ENCODE measurements at places on chromosomes 2 and 18. TPM values are rescaled to one million over a fixed set of nuclear protein-coding genes. Genes with fewer than 3 reads are reported as not detected.

KIAA2012 gene
- total RNA-seq = not detected

VSNL1 gene
- total RNA-seq = not detected

RAPGEF4 gene
- 1.6 TPM for total RNA-seq

SLC5A7 gene
- total RNA-seq = not detected

BAZ2B gene
- total RNA-seq = 52.3 TPM

ALK gene
- total RNA-seq = not detected

SEH1L gene
- total RNA-seq = 29.9 TPM

KDM3A gene
- total RNA-seq = 20.7 TPM

AKAIN1 gene
- total RNA-seq = not detected

SNORC gene
- total RNA-seq = 0.12 TPM

MIB1 gene
- total RNA-seq = 21.3 TPM

CRYGD gene
- not detected for total RNA-seq

DLX1 gene
- total RNA-seq = not detected

OR6B2 gene
- not detected for total RNA-seq

CNTNAP5 gene
- total RNA-seq = not detected

SLC23A3 gene
- total RNA-seq = not detected

- no peak for DNase-seq
Observed at GRCh38 chr2:137987011-137987410, 22.7 kb downstream of the HNMT start.

DNA sequence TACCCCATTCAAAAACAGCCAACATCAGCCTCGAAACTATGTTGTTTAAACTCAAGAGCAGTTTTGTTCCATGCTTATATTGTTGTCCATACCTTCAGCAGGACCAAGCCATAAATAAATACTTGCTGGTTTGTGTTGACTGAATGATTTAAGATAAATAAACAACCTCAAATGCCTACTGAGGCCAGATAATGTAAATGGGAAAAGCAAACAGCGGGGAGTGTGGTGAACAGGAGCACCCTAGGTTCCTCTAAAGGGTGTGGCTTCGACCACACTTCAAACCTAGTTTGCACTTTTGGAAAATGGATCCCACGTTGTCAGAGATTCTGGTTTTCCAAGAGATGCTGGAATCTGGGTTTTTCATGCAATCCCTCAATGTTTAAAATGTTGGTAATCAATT is 1.7 kb upstream of the PMAIP1 start:
- no peak for DNase-seq

DNA sequence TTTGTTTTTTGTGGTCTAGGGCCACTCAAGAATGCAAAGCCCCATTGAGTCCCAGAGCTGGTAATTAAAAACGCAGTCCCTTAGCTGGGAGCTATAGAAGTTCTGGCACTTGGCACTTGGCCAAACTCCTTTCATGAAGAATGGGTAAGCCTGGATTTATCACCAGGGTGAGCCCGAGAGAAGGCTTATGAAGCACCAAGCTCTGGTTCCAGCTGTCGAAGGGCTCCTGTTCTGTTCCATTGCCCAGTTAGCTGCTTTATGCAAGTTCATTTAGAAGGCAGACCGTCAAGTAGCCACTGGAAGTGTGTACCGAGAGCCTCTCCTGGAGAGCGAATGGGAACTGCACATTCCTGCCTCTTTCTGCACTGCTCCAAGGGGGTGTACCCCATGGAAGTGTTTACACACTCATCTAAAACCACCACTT is 14.2 kb downstream of the ECEL1 start:
- DNase-seq = peak; percentile 10

- no peak for DNase-seq
Observed at GRCh38 chr18:49682173-49682802, 120.4 kb downstream of the LIPG start.

DNA sequence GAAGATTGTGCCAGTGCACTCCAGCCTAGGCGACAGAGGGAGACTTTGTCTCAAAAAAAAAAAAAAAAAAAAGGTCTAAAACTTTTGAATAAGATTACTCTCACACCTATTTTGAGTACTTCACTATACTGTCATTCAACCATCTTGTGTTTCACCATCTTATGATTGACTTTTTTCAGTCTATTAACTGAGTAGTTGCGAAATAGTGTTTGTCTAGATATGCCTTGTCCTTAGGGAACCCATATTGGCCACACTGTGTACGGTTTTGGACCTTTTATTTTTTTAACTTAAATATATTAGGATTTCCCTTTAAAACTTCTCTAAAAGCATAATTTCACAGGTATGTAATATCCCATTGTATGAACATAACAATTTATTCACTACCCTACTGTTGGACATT is 72.3 kb downstream of the ALMS1 start:
- no peak for DNase-seq

DNA sequence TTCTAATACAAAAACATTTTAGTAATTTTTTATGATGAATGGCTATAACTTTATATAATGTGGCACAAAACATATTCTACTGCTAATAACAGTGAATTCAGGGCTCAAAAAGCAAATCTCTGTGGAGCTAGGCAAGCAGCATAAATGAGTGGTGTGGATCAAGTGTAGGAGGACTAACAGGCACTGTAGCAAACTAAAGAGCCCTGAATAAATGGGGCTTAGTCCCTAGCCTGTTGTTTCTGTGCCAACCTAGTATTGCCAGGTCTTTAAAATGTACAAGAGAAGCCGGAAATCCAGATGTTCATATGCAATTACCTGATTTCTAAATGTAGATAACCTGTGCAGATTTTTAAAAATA is 18.5 kb downstream of the REL start:
- no peak for DNase-seq

DNA sequence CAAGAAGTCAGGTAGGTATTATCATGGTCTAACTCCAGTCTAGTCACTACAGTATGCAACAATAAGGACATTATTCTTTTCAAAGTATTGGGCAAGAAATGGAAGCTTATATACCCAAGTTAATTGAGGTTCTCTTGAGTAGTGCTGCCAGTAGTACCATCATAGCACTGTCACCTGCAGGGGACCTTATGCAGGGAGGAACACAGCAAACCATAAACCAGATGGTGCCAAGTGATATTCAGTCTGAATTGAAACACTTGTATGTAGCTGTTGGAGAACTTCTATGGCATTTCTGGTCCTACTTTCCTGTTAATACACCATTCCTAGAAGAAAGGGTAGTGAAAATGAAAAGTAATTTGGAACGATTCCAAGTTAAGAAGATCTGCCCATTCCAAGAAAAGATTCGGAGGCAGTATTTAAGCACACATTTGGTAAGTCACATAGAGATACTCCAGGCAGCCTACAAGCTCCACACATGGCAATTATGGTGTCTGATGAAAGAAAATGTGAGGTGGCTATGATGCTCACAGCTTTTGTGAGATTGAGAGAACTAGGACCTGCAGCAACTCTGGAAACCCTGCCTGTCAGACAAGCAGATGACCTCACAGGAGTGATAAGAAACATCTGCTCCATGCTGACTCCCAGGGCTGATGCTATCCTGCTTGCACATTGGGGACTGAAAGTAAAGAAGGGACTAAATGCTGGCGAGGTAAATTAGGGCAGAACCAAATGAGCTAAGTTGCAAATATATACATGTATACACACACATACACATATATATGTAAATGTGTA is 174.7 kb downstream of the MC4R start:
- DNase-seq = no peak

GRCh38 chr2:3110994-3111666 is 266.5 kb downstream of the EIPR1 start:
- no peak for DNase-seq

- DNase-seq = no peak
Observed at GRCh38 chr2:204289066-204289465, 256.2 kb upstream of the PARD3B start.

DNA sequence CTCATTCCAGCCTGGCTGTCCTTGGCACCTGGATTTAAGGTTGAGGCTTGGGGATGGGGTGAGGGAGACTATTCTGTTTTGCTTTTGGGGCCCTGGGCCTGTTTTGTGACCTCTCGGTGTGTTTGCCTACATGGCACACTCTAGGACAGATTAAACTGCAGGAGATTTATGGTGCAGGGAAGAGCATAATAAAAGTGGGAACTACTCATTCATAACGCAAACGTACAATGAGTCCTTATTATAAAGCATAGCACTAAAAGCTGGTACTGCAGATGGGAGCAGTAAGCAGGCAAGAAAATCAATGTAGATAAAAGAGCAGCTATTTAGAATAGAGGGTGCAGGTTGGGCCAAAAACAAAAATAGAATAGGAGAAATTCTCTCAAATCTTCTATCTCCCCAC is 238.4 kb downstream of the ACTR3 start:
- no peak for DNase-seq

GRCh38 chr2:165058476-165059265 is 103.3 kb upstream of the SLC38A11 start:
- no peak for DNase-seq

GRCh38 chr2:119544075-119544938 is at the start of gene CFAP221:
Gene CFAP221, plus strand, starts transcription at chr2:119544449. Its CDS starts 1,683 bp downstream, at chr2:119546132.
- peak; percentile 23 for DNase-seq

GRCh38 chr2:44453259-44453658 is 91.5 kb downstream of the CAMKMT start:
- no peak for DNase-seq

DNA sequence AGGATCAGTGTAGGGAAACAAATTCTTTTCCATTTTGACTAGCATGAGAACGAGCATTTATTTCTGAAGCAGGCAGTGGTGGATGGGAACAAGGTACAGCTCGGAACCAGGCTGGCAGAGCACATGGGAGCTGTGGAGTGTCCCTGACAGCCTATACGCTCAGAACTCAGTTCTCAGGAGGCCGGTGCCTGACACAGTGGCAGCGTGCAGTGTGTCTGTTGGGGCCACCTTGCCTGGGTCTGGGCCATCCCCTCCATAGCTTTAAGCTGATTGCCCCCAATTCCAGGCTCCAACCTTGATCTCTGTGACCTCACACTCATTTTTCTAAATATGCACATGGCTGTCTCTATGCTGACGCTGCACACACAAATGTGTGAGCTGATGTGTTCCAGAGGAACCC is 54.5 kb upstream of the ATG16L1 start:
- DNase-seq = no peak

DNA sequence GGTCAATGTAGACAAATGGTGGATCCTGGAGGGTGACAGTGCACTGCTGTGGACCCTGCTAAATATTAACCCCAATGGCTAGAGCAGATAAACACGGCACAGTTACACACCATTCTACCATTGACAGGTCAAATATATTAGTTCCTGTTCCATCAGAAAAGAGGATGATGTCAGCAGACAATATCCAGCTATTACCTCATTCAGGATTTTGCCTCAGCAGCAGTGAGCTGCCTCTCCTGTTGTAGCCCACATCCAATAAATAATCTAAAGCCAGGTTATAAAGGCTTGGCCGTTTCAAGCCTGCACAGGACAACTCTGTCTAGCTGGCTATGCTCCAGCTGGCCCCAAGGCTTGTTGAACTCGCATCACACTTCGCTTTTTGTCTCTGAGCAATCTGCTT is 31.6 kb upstream of the NETO1 start:
- DNase-seq = no peak

DNA sequence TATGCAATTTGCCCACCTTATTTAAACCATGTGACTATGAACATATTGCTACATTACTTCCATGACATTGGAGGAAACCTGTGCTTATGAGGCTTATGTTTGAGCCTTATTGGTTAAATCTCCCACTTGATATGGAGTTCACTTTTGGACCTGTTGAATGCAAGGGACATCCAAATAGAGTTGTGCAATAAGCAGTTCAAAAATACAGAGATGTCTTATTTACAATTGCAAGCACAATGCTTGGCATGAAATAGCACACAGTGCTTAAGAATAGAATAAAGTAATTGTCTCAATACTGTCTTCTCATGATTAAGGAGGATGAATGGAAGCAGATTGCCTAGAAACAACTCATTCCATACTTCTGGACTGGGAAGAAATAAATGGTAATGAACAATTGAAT is 793.5 kb downstream of the METTL4 start:
- no peak for DNase-seq

DNA sequence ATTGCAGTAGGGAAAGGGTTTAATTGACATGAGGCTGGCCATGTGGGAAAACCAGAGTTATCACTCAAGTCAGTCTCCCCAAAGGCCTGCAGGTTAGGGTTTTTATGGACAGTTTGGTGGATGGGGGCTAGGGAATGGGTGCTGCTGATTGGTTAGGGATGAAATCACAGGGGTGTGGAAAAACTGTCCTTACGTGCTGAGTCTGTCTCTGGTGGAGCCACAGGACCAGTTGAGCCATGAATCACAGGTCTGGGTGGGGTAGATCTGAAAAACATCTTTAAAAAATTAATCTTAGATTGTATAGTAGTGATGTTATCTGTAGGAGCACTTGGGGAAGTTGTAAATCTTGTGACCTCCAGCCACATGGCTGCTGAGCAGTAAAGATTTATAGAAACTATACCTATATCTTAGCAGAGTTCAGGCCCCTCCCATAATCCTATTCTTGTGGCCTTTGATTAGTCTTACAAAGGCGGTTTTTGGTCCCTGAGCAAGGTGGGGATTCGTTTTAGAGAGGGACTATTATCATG is 139.6 kb downstream of the COMMD1 start:
- no peak for DNase-seq

- DNase-seq = no peak
Observed at GRCh38 chr2:169095621-169096105, 26.3 kb downstream of the DHRS9 start.

GRCh38 chr2:54578648-54579045 is 122.5 kb downstream of the SPTBN1 start:
- DNase-seq = no peak

- no peak for DNase-seq
Observed at GRCh38 chr2:40405465-40405864, 46.4 kb downstream of the SLC8A1 start.

DNA sequence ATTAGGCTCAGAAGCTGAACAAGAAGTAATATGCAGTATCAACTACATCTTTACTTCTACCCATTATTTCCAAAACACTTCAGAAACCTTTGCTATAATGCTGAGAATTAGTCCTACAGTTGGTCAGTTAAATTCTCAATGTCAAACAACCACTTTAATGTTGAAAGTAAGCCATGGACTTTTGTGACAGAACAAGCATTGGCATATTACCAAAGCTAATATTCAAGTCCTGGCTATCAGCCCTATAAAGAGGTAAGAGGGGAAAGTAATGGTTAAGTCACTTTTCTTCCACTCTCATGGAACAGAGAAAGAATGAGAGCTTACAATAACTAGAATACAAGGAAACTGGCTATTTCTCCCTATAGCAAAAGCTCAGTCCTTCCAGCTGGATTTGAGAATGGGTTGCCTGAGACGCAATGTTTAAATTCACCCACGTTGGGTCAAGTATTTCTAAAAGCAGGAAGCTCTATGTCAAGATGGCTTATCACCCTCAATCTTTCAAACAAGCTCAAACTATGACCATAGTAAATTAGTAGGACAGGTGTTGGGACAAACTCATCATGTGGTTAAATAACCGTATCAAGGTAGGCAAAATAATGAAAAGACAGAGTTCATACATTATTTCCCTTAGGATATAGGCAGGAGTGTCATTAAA is 31.4 kb upstream of the MFSD6 start:
- DNase-seq = no peak

DNA sequence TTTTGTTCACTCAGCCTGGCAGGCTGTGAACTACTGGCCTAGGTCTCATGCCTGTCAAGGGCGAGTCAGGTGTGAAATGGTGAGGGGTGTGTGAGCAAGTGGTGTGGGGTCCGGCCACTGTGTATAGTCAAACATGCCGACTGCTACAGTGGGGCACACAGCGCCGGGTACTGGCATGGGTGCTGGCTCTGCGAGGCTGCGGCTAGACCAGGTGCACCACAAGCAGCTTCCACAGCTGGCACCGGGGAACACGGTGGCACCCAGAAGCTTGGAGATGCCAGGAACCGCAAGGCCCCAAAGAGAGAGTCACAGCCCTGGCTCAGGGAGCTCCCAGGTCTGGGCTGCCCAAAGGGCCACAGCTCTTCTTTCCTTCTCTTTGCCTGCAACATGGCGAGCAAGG is 49.7 kb downstream of the CCDC68 start:
- no peak for DNase-seq

Measured in gastrocnemius medialis (tissue), 4 donors.